GM12864 (cell line): ENCODE measurements at places on chromosomes 6 and 20.

- no peak for DNase-seq
These were observed 658.6 kb upstream of the ADGRB3 start for GRCh38 chr6:67976486-67976885.

GRCh38 chr20:38249536-38250310, 10.8 kb downstream of the KIAA1755 start:
- no peak for DNase-seq

- no peak for DNase-seq
These were observed 1.7 kb downstream of the CDK19 start for GRCh38 chr6:110813338-110814101.

DNA sequence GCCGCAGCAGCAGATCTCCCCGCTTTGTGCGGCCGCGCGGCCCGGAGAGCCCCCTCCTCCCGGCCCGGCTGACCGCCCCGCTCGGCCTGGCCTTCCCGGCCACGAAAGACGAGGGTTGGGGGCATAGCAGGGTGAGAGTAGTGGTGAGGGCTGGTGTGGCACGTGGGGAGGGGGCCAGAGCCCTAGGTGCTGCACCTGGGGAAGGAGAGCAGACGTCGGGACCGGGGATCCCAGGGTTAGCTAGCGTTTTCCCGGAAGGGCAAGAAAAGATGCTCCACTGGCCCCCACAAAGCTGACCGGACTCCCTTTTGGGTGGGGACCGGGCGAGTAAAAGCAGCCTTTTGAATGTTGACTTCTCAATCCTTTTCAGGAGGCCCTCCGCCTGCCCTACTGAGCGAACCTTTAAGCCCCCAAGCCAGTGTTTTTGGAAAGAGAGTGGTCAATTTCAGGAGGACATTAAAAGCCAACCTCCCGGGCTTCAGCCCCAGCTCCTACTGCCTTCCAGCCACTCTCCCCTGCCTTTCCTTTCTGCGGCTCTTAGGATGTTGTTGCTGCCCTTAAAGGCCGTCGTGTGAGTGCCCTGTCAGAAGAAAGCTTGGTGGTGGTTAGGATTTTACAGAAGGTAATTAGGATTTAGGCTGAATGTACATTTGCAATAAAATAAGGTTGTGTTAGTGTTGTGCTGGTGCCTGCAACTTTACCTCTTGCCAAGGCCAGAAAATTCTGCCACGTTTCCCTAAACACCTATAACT, 648 bp upstream of the BACH2 start:
- DNase-seq: no peak

DNA sequence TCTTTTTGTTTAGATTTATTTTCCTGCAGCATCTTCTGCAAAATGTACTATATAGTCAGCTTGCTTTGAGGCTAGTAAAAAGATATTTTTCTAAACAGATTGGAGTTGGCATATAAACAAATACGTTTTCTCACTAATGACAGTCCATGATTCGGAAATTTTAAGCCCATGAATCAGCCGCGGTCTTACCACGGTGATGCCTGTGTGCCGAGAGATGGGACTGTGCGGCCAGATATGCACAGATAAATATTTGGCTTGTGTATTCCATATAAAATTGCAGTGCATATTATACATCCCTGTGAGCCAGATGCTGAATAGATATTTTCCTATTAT, 3.2 kb downstream of the FOXC1 start:
- DNase-seq: no peak

DNA sequence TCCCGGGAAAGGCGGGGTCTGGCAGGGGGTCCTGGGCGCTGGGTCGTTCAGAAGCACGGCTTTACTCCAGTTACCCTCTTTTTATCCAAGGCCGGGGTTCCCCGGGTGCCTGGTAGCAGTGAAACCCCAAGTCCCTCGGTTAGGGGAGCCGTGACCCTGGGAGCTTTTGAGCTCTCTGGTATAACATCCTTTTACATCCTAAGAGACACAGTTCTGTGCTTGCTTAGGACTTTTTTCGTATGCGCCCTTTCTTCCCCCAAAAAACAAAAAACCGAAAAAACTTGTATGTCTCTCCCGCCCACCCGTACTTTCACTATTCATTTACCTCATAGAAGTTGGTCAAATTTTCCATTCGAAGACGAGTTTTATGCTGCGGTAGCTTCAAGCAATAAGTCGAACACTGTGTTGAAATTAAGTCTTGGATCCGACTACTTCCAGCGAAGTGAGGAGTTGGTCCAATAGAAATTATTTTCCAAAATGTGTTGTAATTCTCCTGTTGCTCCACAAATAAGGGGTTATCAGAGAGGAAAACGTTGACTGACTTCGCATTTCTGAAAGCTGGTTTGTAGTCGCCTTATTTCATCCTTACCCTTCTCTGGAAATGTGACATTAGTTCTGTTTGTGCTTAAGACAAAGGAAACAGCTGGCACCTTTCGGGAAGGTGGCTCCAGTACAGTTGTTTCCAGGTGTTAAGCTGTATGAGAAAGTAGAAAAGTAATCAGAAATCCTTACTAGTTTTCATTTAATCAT, 816 bp upstream of the MAN1A1 start:
- peak; percentile 60 for DNase-seq

GRCh38 chr6:8859501-8859900, 424.2 kb upstream of the SLC35B3 start:
- no peak for DNase-seq

DNA sequence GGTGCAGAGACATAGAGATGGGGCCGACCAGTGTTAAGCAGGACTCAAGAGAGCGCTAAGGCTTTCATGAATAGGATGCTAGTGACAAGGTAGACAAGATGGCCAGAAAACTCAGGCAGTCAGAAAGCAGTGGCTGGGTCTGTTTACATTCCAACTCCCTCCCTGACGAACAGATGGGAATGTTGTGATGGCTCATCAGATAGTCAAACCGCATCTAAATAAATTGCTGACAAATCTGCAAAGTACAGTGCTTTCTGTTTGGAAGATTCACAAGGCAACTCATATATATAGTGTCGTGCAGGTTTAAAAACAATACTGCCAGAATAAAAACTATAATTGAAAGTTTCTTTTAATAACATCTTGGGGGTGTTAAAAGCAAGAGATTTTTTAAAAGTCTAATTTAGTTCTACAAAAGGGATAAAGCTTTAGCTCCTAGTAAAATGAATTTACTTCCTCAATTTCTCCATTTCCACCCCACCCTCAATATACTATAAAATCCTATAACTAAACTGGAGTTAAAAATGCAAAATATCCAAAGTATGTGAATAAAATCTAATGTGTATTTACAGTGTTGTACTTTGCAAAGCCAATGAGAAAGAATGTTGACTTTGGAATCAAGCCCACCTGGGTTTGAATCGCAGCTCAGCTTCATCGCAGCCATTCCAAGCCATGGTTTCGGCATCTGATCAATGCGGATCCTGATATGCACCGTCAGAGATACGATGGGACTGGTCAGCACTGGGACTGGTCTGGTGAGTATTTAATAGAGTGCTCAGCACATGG, 247.3 kb upstream of the PDE10A start:
- DNase-seq: no peak

GRCh38 chr6:130129762-130130246, 92.9 kb downstream of the SAMD3 start:
- DNase-seq: no peak

GRCh38 chr6:29723666-29724588, 693 bp downstream of the HLA-F start:
- no peak for DNase-seq

- DNase-seq: no peak
These were observed 938 bp downstream of the WRNIP1 start for GRCh38 chr6:2765896-2766766.

DNA sequence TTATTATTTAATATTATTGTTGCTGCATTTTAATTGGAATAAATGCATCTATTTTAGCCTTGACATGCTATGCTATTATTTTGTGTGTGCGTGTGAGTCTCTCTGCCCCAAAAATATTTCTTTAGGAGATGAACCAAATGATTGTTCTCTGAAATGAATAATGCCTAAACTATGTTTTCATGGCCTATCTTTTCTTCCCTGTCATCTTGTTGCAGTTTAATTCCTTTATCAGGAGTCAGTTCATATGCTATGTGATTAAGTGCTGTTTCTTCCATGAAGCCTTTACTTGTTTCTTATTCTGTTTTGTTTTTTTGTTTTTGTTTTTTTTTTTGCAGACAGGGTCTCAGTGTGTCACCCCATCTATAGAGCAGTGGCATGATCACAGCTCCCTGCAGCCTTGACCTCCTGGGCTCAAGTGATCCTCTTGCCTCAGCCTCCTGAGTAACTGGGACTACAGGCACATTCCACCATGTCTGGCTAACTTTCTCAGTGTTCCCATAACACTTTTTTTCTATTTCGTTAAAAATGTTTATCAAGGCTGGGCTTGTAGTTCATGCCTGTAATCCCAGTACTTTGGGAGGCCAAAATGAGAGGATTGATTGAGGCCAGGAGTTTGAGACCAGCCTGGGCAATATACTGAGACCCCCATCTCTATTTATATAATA, 25.7 kb downstream of the TPX2 start:
- DNase-seq: no peak

DNA sequence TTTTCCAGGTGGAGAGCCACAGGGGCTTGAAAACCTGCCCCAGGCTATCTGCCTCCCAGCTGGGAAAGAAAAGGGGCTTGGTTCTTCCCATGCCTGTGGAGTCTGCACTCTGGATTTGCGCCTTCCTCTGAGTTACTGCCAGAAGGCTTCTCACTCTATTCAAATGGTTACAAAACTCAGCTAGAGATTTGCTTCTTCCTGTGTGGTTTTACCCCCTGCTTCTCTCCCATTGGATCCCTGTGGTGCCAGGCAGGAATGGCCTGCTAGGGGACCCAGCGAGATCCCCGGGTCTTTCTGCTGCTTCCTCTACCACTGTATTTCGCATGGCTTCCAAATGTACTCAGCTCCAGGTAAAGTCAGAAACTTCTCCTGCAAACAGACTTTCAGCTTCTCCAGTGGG, 192.0 kb upstream of the HS3ST5 start:
- no peak for DNase-seq

DNA sequence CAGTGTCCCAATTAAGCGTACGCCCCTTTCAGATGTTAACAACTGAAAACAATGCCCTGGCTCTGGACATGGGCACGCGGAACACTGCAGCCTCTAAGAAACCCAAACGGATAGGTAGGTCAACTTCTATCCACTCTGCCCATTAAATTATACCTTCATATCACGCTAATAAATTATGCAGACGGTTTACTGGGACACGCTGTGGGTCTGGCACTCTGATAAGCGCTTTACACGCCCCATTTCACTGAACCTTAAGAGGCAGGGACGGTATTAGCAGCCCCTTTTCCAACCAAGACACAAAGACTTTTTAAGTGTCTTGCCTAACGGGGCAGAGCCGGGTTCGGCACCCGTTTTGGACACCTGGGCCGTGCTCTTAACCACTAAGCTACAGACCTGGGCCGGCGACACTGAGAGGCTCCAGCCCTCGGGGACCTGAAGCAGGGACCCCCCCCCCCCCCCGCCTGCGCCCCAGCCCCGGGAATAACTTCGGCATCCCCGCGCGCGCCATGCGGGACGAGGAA, 744 bp downstream of the STAU1 start:
- DNase-seq: no peak

- DNase-seq: no peak
These were observed 11.5 kb upstream of the PLCG1 start for GRCh38 chr20:41125530-41126457.

- no peak for DNase-seq
These were observed 232.9 kb upstream of the SASH1 start for GRCh38 chr6:148109732-148110131.

GRCh38 chr20:57157106-57157691, 109.2 kb downstream of the BMP7 start:
- DNase-seq: no peak
